ENCODE measurements at places on chromosomes 7 and 10.

DNA sequence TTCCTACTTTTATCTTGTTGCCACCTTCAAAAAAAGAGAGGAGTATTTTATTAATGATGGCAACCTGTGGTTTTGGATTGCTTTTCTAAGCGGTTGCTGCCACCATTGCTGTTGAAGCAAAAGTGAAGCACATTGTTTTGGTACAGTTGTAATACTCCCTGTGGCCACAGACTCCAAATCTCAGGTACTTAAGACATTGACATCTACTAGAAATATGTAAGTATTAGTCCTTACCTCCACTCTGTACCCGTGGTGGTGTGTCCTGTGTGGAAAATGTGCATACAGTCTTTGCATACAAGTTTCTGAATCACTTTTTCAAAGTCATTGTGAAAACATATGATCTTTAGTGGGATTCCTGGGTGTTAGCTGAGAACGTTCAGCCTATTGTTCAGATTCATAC lies 85.7 kb downstream of the ANLN start:
- H3K36me3 ChIP-seq, result no peaks in the 10 kb centered on the region
- H3K4me3 ChIP-seq, result no peak overlapping the region
- DNase-seq, result peak; percentile 10
- no peaks in the 10 kb centered on the region for H3K27me3 ChIP-seq
- no peak overlapping the region for H3K27ac ChIP-seq

- H3K27me3 ChIP-seq, result no peaks in the 10 kb centered on the region
- H3K36me3 ChIP-seq, result no peaks in the 10 kb centered on the region
- no peak overlapping the region for H3K27ac ChIP-seq
- no peaks in the 10 kb centered on the region for H3K4me1 ChIP-seq
- DNase-seq, result no peak
Observed at GRCh38 chr10:65430979-65431378, 1494.9 kb upstream of the LRRTM3 start.

DNA sequence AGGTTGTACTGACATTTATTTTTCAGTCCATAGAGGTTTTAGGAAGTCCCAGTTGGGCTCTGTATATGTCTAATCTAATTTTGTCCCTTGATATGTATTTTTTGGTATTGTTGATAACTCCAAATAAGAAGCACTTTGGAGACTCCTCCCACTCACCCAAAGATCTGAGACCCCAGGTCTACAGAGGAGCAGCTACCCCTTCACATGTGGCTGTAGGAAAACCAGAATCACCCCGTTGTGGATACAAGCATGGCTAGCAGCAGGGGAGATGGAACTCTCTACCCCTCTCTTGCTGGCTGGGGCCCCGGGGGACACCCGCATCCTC lies 9.4 kb downstream of the HHEX start:
- no peak for DNase-seq
- H3K4me3 ChIP-seq, result peak overlapping the region; percentile 22
- H3K27ac ChIP-seq, result no peak overlapping the region
- H3K4me1 ChIP-seq, result no peaks in the 10 kb centered on the region
- no peaks in the 10 kb centered on the region for H3K36me3 ChIP-seq

GRCh38 chr10:132788180-132788830 lies 2.4 kb upstream of the NKX6-2 start:
- H3K4me1 ChIP-seq, result no peaks in the 10 kb centered on the region
- no peak overlapping the region for H3K27ac ChIP-seq
- peaks cover 58% of the 10 kb centered on the region for H3K27me3 ChIP-seq
- H3K4me3 ChIP-seq, result no peak overlapping the region

DNA sequence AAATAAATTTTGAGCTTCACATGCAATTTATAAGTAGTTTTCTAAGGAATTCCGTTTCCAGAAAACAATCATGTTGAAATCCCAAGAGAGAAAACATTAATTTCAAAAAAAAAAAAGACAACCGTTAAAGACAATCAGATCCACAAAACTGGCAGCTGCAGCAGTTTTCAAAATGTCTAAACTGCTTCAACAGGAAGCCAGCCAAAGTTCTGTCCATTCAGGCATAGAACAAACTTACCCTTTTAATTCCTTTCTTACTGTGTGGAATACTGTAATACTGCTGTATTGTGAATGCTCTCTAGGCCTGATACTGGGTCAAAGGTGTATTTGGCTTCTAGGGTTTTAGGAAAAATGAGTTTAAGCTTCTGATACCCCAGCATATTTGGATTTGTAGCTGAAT lies 31.6 kb downstream of the HOXA1 start:
- no peak for DNase-seq
- no peaks in the 10 kb centered on the region for H3K4me1 ChIP-seq
- no peaks in the 10 kb centered on the region for H3K36me3 ChIP-seq
- no peak overlapping the region for H3K27ac ChIP-seq

- no peak for DNase-seq
- H3K4me1 ChIP-seq, result peaks cover 15% of the 10 kb centered on the region
- H3K36me3 ChIP-seq, result no peaks in the 10 kb centered on the region
- H3K4me3 ChIP-seq, result no peak overlapping the region
Observed at GRCh38 chr10:31706464-31707092, 222.1 kb downstream of the ARHGAP12 start.

- H3K4me3 ChIP-seq, result no peak overlapping the region
- no peak overlapping the region for H3K27ac ChIP-seq
- H3K27me3 ChIP-seq, result no peaks in the 10 kb centered on the region
- no peaks in the 10 kb centered on the region for H3K36me3 ChIP-seq
- H3K4me1 ChIP-seq, result no peaks in the 10 kb centered on the region
- DNase-seq, result no peak
Observed at GRCh38 chr7:128157906-128158305, 83.2 kb upstream of the LEP start.

DNA sequence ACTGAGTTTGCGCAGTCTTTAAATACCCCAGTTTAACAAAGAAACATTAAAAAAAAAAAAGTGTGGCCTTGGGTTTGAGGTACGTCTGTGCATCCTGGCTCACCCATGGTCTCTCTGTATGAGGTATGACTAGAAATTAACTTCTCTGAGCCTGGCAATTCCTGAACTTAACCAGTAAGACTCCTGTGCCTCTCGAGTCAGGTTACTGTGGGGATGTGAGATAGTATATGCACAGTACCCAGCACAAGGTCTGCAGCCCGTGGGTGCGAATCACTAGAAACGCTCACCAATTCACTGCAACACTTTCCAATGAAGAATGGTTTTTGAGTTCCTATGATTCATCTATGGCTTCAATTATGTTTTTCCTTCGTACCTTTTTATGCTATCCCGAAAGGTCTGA lies 149.9 kb downstream of the SFMBT2 start:
- no peaks in the 10 kb centered on the region for H3K36me3 ChIP-seq
- H3K4me3 ChIP-seq, result no peak overlapping the region
- DNase-seq, result no peak
- H3K4me1 ChIP-seq, result no peaks in the 10 kb centered on the region
- H3K27me3 ChIP-seq, result no peaks in the 10 kb centered on the region

DNA sequence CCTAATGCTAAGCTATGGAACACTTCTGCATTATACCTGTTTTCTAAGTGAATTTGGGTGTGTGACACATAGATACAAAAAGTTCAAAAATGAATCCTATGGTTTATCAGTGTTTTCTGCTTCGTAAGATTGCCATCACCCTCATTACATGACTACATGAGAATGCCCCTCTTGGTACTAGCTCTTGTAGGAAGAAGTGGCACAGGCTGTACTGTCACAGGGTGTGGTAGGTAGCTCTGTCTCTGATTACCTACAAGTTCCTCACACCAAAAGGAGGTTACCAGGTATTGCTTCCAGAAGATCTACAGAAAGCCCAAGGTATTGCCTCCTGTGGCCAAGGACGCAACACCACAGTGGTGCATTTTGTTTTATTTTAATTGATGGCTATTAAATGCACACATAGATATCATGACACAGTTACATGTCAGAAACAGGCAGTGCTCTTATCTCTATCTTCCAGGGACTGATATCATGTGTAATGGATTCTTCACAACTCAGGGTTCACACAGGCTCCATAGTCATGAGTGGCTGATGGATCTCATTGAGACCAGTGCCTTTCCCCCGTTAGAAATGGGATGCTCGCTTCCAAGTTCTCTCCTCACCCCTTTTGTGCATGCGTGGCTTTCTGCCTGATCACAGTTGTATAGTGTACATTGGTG lies 6.6 kb downstream of the OPTN start:
- no peak overlapping the region for H3K4me3 ChIP-seq
- DNase-seq, result no peak
- no peaks in the 10 kb centered on the region for H3K36me3 ChIP-seq
- H3K27me3 ChIP-seq, result no peaks in the 10 kb centered on the region
- H3K27ac ChIP-seq, result no peak overlapping the region

DNA sequence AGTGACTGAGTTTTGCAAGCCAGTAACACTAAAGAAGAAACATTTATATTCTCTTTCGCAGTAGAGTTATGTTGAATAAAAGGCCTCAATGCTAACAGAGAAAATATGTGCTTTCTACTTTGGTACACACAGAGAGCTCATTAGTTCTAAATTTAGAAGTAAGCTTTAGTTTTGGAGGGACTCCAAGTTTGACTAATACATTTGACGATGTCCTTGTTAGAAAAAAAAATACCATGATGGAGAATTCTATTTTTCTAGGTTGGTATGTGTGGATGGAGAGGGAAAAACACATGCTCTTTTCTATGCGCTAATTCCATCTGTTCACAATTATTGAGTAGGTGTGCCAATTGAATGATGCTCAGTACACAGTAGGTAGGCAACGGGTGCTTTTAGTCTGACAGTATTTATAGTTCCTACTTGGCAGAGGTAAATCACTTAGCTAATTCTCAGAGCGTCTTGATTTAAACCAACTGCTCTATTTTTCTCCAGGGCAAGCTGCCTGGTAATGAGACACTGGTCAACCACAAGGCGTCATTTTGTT lies 327.2 kb upstream of the AKR1E2 start:
- no peaks in the 10 kb centered on the region for H3K36me3 ChIP-seq
- no peak for DNase-seq
- H3K27me3 ChIP-seq, result no peaks in the 10 kb centered on the region
- H3K27ac ChIP-seq, result no peak overlapping the region

- no peaks in the 10 kb centered on the region for H3K4me1 ChIP-seq
- no peak for DNase-seq
- H3K36me3 ChIP-seq, result no peaks in the 10 kb centered on the region
- H3K4me3 ChIP-seq, result no peak overlapping the region
- H3K27me3 ChIP-seq, result no peaks in the 10 kb centered on the region
Observed at GRCh38 chr7:17968791-17969715, 28.8 kb upstream of the SNX13 start.

DNA sequence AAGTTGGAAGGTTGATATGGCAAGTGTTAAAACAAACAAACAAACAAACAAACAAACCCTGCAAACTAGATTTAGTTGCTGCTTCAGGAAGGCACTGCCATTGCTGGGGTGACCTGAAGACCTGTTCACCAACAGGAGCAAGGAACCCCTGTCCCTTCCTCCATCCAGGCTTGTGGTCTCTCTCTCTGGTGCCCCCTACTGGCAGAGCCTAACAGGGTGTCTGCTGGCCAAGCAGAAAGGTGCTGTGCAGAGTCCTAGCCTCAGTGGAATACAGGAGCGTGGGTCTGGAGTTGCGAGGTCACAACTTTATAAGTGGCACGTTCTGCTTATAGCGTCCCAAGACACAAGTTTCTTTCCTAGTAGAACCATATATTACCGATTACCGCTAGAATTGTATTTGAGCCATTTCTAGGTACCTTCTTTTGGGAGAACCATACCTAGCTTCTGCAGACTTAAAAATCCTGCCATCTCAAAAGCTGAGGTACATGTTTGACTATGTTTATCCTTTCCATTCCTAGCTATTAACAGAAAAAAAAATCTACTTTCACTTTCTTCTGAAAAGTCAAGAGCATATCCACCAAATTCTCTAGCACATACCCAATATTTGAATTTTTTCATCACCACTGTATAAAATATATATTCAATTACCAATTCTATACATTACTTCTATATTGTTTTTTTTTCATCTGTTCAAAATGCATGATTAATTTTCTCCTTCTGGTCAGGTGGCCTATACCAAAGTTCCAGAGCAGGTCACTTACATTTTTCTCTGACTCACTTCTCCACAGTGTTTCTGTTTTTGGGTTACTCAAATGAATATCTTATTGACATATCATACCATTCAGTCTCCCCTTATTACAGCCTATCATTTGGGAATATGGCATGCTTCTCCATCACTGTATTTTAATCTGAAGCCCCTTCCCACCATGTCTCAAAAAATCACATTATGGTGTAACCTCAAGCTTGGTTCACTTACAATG lies 29.1 kb upstream of the CALD1 start:
- DNase-seq, result peak; percentile 82
- H3K27ac ChIP-seq, result no peak overlapping the region
- H3K36me3 ChIP-seq, result no peaks in the 10 kb centered on the region
- H3K27me3 ChIP-seq, result no peaks in the 10 kb centered on the region

Data from mesendoderm (in vitro differentiated cells).